Naive B cell (primary cell): ENCODE measurements at places on chromosomes 4 and X. TPM values are rescaled to one million over a fixed set of nuclear protein-coding genes. Genes with fewer than 3 reads are reported as not detected.

GRCh38 chr4:165053645-165054044 is at the start of gene TRIM75:
Gene TRIM75, plus strand, starts transcription at chr4:165053866. Its CDS starts 5,282 bp downstream, at chr4:165059148.
- DNase-seq = no peak

GRCh38 chr4:24927049-24927448 is 14.2 kb upstream of the CCDC149 start:
- no peak for DNase-seq

- no peak for DNase-seq
Measured at GRCh38 chrX:11066812-11067211, 44.3 kb upstream of the HCCS start.

DNA sequence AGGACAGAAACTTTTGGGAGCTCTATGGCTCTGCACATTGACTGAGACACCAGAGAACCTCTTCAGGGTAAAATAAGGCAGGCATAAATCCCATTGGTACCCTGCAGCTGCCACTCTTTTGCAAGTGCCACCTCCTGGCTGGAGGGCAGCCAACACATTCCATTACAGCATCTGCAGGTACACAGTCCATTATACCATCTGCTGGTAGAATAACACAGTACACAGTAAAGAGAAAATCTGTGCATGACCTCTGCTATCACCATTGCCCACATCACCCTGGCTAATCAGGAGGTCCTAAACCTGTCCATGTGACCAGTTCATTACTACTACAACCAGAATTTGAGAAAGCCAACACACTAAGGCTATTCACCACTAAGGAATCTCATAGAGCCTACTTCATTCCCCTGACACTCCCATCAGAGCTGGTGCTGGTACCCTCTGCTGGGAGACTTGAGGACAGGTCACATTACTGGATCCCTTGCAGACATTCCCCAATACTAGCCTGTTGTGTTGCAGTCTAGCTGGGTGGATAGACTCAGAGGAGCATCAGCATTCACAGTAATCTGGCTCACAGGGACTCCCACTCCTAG is 176.2 kb upstream of the TACR3 start:
- no peak for DNase-seq

DNA sequence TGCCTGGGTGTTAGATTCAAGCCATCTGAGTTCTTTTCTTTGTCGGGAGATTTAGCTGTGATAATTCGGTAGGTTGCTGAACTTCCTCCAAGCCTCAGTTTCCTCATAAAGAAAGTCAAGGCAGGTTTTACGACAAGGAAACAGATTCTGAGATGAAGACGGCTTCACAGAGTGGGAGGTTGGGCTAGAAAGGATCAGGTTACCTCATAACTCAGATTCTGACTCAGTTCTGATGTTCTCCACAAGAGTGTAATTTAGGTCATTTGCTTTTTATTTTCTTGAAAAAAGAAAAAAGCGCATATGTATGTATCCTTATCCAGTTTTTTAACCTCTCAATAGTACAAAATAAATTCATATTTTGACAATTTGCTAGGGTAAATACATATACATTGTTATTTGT is 47.2 kb upstream of the ELOVL6 start:
- DNase-seq = no peak

GRCh38 chr4:74933562-74934015 is 673 bp downstream of the PARM1 start:
- no peak for DNase-seq

DNA sequence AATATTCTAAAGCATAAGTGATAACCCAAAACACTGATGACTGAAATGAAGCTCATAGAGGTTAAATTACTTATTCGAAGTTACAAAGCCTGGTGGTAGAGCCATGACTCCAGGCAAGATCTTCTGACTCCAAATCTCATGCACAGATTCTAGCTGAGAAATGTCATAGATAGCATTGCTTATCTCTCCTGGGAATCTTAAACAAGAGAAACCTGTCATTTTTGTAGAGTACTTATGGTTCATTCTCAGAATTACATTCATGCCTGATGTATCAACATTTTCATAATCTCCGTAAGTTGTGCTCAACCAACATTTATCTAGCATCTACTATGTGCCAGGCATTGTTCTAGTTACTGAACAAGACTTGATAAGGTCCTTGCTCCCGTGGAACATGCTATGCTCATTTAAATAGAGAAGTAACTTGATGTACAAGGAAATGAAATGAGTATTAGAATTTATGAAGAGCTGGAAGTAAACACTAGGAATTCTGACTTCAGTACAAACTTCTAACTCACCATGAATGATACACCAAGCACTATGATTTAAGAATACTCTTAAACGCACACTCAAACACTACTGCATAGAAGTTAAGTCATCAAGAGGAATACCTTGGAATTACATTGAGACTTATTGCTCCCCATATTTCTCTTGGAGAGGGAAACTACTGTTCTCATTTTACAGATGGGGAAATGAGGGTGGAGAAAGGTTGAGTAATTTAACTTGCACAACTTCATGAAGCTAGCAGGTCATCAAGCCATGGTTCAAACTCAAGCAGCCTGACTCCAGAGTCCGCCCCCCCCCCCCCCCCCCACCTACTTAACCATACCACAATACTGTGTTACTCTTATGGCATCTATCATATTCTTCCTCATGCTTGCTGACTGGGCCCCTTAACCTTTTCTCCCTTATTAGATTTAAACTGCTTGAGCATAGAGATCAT is 45.4 kb downstream of the MBNL3 start:
- no peak for DNase-seq

GRCh38 chr4:128454881-128455280 is 167.3 kb upstream of the PGRMC2 start:
- DNase-seq = no peak

GRCh38 chr4:118279328-118279727 is 73.5 kb downstream of the PRSS12 start:
- DNase-seq = no peak

- no peak for DNase-seq
Measured at GRCh38 chrX:111207851-111208250, 62.4 kb downstream of the CAPN6 start.

- DNase-seq = no peak
Measured at GRCh38 chr4:92091335-92091734, 212.4 kb upstream of the GRID2 start.

- no peak for DNase-seq
Measured at GRCh38 chrX:155744534-155744933, 131.8 kb upstream of the TMLHE start.

- peak; percentile 41 for DNase-seq
Measured at GRCh38 chrX:42934020-42934726, 156.2 kb upstream of the PPP1R2C start.

GRCh38 chrX:78357342-78358055 is 30.1 kb upstream of the CYSLTR1 start:
- no peak for DNase-seq

DNA sequence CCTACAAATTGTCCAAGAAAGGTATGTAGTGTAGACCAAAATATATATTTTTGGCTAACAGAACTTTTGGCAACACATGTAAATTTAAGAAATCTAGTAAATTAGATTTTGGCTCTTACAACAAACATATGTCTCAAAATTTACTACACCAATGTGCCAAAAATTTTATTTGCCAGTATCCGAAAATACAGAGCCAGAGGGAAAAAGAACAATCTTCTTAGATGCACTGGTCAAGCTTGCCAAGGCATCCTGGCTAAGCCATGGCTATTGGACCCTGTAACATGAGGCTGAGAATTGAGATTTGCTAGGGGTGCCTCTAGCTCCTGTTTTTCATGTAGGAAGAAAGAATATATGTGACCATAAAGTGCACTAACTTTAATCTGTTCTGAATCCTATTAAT is 91.8 kb downstream of the GABRG1 start:
- no peak for DNase-seq

GRCh38 chr4:90904021-90904420 is 776.8 kb downstream of the CCSER1 start:
- DNase-seq = no peak

DNA sequence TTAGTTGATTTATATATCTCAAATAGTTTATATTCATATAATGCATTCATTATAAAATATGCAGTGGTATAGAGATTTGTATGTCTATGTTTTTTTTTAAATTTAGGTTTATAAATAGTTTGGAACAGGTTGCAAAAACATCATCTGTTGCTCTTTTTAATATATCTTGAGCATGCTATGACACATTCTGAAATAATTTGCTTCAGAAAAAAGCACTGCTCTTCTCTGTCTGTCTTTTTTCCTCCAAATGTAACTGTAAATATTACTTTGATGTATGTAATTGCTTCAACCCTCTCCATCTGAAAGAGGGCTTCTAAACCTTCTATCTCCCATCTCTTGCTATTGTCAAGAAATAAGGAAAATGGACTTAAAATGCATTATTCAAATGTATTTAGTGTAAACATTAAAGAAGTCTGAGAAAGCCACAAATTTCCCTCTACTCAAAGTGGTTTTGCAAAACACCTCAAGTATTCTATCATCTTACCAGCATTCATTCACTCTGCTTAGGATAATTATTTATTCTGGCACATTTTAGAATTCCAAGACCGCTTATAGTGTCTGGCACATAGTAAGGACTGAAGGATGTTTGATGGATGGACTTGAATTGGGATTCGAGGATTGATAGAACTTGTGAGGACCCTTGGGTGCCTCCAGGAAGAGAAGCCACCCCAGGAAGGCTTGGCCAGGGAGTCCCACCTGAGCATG is 87.8 kb downstream of the CLNK start:
- DNase-seq = no peak

CLDN34 gene
- not detected for polyA plus RNA-seq

TMEM192 gene
- 35.2 TPM for polyA plus RNA-seq

LIAS gene
- 12.5 TPM for polyA plus RNA-seq

TMSB15A gene
- not detected for polyA plus RNA-seq

NPY1R gene
- not detected for polyA plus RNA-seq

RASSF6 gene
- not detected for polyA plus RNA-seq

CT55 gene
- not detected for polyA plus RNA-seq

EVC gene
- polyA plus RNA-seq = not detected

ADAMTS3 gene
- not detected for polyA plus RNA-seq

HPSE gene
- 0.98 TPM for polyA plus RNA-seq

PDHA2 gene
- not detected for polyA plus RNA-seq
